ENCODE measurements at places on chromosomes 2 and 18.

GRCh38 chr2:18153741-18154140, 275.3 kb downstream of the KCNS3 start:
- DNase-seq: no peak

DNA sequence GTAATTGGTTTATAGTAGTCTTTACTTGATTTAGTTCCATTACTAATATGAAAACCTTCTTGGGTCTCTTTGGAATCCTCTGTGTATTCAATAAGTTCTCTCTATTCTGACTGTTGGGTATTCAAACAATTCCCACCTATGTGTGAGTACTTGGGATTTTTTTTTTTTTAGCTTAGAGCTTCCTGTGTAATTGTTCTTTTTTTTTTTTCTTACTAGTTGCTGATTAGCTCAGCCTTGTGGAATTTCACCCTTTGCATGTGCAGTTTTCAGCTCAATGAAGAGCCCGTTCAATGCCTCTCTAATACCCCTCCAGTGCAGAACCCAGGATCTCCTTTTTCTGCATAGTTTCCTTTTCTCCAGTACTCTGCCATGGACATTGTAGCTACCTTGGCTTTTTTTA, 339.1 kb upstream of the GALNT5 start:
- DNase-seq: no peak

DNA sequence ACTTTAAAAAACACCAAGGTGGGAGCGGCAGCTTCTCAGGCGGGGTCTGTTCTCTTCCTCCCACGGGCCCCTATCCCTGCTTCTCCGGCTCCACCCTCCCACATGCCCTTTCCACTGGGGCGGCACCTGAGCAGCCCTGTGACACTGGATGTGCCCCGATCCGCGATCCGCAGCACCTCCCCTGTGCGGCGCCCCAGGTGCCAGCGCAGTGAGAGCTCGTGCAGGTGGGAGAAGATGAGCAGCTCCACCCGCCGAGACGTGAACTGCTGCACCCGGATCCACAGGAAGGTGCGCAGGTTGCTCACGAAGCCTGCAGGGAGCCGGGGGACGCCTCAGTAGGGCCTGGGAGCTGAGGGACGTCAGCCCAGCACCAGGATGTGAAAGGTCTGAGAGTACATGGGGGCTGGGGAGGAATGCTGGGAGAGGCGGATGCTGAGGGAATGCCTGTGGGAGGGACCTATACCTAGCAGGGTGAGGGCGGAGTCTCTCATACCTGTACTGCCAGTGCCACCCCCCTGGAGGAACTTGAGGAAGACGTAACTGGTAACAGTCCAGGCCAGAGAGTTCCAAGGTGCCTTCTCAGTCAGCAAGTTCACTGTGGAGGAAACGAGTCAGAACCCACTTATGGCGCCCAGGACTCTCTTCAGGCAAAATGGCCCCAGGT, 2.8 kb downstream of the ABCB6 start:
- DNase-seq: no peak

DNA sequence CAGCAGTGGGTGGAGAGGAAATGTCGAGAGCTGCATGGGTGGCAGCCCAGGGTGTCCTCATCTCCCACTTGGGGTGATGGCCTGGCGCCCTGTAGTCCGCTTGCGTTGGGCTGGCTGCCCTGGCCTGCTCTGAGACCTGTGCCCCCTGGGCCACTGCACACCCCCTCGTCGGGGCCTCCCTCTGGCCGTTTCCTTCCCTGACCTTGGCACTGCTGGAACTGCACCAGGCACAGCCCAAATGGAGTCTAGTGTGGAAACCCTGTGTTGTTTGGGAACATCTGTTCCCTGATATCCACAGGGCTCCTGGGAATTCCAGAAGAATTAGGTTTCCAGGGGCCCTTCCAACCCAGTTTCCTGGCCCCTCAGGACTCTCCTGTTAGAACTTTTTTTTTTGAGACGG, 13.9 kb downstream of the EFHD1 start:
- DNase-seq: no peak

- no peak for DNase-seq
Measured at GRCh38 chr2:37149626-37150322, 7.0 kb downstream of the EIF2AK2 start.

DNA sequence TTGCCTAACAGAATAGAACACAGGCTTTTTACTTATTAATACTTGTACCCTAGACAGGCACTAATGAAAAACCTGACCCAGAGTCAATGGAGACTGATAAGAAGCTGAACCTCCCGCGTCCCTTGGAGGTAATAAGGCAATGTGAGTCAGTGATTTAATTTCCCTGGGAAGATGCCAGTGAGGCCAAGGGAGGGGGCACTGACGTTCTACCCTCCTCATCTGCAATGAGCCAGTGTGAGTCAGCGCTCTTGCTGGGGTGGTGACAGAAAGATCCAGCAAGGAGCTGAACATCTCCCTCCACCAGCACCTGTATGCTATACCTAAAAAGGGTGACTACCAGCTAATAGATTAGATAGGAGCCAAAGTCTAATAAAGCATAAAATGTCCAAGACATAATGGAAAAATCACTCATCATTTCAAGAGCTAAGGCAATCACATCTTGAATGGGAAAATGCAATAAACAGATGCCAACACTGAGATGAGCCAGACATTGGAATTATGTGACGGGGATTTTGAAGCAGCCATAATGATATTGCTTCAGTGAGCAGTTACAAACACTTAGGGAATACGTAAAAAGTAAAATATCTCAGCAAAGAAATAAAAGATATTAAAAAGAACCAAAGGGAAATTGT, 116.9 kb downstream of the TPGS2 start:
- no peak for DNase-seq

GRCh38 chr18:77702686-77703085, 453.0 kb downstream of the GALR1 start:
- peak; percentile 4 for DNase-seq

DNA sequence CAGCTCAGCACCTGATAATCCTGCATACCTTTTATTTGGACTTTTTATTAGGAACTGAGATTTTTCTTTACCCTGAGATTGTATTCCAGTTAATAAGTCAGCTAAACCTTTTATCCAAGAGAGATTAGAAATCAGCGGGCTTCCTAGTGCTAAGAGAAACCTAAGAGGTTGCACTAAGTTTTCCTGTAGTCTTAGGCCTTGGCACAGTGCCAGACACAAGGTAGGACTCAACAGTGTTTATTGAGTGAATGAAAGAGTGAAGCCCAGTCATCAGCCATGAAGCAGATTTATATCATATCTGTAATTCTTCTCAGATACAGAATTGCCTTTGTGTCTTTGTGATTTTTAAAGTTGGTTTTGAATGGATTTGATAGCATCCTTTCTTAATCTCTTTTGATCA, 13.6 kb downstream of the OTX1 start:
- DNase-seq: no peak

GRCh38 chr2:47094511-47095142, 60.5 kb downstream of the STPG4 start:
- no peak for DNase-seq

DNA sequence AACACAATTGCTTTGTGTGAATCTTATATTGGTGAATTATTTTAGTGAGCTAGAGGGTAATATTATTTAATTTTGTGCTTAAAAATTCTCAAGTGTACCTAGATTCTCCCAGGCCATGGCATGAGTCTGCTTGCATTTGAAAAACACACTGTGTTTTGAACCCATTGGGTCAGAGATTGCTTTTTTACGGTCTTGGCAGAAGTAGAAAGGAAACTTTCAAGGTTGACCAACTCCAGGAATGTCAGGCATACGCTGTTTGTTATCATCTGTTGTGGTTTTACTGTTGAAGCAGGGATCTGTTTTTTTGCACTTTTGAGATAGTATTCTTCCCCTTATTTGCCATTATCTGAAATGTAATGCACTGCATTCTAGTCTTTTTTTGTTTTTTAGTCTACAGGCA, 377.4 kb downstream of the RPRM start:
- no peak for DNase-seq

DNA sequence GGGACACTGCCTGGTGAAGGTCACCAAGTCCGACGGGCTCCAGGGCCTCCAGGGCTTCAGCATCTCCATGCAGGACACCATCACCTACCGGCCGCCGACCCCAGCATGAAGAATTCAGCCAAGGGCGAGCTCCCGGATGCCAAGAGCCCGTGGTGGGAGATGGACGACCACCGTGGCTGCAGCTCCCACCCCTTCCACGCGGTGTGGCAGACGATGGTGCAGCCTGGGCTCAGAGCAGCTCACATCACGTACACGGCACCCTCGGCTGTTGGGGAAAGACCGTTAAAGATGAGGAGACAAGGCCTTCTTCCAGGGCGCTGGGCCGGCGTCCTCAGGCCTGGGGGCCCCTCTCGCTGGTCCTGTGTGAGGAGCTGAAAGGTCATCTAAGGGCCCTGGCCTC, 31.2 kb upstream of the ADNP2 start:
- no peak for DNase-seq

DNA sequence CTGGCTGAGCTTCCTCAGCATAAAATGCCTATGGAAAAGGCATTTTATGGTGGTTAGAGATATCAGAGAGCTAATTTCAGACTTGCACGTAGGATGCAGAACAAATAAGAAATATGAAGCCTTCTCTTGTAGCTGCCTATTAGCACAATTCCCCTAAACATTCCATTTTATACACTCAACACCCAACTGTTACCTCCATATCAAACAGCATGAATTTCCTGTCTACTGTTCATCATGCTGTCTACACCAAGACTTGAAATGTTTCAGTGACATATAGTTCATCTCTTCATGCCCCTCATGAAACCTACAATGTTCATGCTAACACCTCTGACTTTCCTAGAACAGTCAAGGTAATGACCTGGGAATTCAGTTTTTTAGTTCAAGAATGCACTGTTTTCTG, 249.9 kb downstream of the PIEZO2 start:
- no peak for DNase-seq

DNA sequence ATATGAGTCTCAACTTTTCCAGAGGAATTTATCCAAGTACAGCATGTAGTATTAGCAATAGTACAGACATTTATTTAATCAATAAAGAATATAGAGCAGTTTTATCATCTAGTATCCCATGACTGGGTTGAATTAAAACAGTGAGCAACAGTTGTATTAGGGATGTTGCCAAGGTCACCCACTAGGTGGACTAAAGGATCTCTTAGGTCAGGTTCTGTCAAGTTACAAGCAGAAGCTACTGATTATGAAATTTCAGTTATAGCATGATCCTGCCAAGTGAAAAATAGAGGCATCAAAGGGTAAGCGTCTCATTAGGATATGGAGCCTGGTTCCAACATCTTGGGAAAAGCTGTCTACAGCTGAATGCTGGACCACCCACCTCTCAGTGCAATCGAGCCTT, 52.1 kb upstream of the LAPTM4A start:
- no peak for DNase-seq

DNA sequence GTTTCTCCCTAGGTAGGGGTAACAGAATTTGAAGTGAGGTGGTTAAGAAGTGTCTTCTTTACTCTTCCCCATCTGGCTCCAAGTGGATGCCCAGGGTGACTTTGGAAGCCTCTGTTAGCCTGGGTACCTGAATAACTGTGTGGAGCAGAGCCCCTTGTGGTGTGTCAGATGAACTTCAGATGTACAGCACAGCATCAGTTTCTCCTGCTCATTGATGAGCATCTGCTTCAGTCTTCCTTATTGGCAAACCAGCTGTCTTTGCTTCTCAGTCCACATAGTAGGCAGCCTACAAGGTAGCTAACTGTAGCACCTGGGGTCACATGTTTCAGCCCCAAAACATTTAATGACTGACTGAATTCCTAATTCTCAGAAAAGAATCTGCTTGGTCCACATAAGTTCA, 56.2 kb upstream of the ATP8B1 start:
- peak; percentile 4 for DNase-seq

DNA sequence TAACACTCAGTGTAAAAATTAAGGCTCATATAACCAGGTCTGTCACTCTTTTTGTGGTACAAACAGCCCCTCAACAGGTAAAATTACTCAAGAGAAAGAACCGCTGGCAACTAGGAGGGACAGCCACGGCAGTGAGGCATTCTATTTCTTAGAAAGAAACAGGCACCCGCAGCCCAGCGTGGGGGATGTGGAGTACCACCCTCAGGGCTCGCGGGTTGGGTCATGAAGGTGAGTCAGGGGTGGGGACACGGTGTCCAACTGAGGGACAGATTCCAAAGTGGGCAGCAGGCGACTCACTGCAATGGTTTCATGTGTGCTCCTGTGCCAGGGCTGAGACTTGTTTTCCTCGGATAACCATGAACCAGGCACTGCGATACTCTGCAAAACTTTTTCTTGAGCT, 129.4 kb downstream of the DTNB start:
- no peak for DNase-seq

GRCh38 chr2:144227427-144228105, 292.4 kb downstream of the ZEB2 start:
- no peak for DNase-seq

DNA sequence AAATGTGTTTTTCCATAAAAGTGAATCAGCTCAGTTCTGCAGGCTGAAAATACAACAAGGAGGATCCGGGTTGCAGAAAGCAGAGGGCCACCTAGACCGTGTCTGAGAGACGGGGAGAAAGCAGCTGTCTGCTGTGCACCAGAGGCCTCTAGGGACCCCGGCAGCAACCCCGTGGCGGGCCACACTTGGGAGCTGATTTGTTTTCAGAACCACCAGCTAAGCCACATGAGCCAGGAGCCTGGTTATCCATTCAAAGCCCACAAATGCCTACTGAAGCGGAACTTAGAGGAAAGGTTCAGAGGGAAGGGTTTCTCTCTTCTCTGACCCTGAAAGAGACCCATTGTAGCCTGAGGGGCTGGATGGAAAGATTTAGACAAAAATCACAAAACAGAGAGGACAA, 28.4 kb upstream of the ID2 start:
- peak; percentile 78 for DNase-seq

- DNase-seq: no peak
Measured at GRCh38 chr2:241559323-241560161, 997 bp downstream of the BOK start.

- no peak for DNase-seq
Measured at GRCh38 chr2:9053534-9053931, 50.0 kb upstream of the MBOAT2 start.

DNA sequence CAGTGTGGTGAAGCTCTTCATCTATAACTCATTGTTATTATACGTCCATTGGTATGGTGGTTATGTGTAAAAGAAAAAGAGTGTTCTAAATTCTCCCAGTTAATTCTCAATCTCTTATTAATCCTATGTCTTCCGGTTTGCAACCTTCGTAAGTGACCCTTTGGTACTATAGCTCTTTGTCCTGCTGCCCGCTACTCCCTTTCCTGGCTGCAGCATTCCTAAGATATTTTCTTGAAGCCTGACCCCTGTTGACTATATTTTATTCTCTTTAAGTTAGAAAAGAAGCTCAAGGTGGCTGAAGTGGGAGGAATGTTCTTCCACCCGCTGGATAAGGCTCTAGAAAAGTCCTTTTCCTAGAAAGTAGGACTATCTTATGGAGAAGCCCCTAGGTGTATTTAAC, 684.8 kb downstream of the SOCS6 start:
- no peak for DNase-seq

- no peak for DNase-seq
Measured at GRCh38 chr2:138267161-138267901, 234.2 kb upstream of the SPOPL start.

All from OCI-LY7 (cell line).